Thoracic aorta (tissue), 2 donors: ENCODE measurements at places on chromosomes 5 and 9.

DNA sequence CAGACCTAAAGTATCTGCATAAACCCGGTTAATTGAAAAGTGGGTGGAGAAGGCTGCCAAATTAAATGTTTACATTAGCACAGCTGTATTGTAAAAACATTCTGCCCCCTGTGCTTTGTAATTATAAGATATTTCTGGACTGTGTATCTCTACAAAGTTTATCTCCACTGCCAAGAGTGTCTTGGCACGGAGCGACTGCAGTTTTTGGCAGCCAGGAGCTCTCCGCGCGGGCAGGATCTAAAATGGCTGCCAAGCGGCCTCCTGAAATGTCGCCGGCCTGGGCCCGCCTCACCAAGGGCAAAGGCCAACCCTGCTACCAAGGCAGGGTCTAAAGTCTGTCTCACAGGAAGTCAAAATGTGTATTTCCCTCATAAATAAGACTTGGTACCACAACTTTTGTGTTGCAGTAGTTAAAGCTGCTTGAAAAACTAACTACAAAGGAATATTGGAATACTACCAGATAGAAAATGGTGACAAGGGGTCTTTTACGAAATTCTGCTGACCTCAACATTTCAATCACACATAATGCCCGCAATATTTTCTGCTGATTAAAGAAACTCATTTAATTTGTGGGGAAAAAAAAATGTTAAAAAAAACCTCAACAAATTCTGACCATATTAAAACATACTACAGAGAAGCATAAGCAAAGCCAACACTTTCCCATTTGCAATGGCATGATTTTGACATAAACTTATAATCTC, 110.4 kb downstream of the NFIB start:
- DNase-seq: no peak

- DNase-seq: no peak
Observed at GRCh38 chr9:13621872-13622564, 342.5 kb upstream of the MPDZ start.

DNA sequence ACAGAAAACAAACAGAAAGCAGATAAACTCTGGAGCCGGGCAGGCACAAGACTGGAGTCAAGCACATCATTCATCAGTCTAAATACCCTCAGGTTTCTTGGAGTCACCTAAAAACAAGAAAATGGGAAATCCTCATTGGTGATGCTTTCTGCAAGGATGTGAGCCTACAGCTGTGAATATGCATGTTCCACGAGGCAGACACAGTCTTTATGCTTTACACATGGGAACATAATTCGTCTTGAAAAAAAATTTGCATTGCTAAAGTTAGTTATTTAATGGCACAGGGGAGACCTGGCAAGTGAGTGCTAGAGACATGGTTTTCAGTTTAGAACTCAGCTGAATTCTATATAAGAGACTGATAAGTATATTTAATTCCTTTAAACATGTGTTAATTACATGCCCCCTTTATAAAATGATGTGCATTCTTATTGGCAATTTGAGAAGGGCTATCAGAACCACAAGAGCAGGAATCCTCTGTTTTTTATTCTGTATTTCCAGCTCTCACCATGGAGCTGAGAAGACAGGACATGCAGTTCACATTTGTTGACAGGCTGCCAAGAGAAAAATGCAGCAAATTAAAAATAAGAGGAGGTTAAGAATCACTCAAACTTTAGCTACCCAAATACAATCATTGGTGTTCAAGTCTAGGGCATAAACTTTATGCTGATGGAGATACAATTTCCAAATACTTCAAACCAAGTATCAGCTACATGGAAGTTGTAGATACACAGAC, 438.0 kb upstream of the MPDZ start:
- no peak for DNase-seq

DNA sequence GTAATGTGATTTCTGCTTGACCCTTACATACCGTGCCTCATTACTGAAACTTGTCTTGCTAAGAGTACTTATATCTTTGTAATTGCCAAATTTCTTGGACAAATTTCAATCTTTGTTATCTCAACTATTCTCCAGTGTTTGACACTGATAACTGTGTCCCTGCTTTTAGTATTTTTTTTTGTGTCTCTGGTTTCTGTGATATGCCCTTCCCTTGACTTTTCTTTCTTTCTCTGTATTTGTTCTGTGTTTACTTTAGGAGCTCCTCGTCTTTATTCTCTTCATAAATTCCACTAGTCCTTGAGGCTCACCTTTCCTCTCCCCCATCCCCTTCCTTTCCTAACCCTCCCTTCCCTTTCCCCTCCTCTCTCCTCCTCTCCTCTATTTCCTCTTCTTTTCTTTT, 123.7 kb upstream of the FBXL17 start:
- no peak for DNase-seq

- DNase-seq: no peak
Observed at GRCh38 chr5:66689522-66690220, 93.5 kb downstream of the MAST4 start.

- DNase-seq: no peak
Observed at GRCh38 chr5:137858223-137858916, 9.3 kb upstream of the MYOT start.

DNA sequence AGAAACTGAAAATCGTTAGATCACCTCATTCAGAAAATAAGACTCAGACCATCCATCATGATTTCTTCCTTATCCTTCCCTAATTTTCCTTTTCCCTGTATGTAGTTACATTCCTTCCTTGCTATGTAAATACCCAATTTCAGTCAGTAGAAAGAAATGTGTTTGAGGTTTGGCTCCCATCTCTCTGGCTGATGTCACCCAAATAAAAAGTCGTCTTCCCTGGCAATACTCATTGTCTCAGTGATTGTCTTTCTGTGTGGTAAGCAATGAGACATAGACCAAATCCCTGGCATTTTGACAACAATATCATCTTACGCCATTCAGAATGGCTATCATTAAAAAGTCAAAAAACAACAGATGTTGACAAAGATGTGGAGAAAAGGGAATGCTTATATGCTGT, 303.9 kb upstream of the EDIL3 start:
- DNase-seq: no peak

DNA sequence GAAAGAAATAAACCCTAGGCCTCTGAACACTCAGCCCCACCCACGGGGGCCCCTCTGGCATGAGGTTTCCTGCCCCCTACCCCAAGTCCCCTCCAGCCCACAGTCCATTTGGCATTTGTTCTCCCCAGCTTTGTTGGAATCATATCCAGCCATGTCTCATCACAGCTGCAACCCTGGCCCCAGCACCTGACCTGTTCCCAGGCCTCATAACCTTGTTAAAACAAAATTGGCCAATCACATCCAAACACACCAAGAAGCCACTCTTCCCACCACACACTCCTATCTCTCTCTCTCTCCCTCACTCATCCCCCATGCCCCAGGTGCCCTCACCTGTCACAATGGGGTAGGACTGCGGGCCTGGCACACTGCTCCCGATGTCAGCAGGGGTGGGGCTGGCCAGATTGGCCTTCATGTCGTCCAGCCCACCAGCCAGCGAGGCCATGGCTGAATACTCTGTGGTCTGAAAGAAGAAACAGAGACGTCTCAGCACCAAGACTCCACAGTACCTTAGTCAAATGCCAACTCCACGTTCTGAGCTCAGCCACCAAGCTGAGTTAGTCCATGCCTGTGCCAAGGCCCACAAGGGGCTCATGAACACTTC, 110.9 kb downstream of the PAX5 start:
- no peak for DNase-seq

GRCh38 chr5:92527311-92528078, 1053.5 kb downstream of the NR2F1-AS1 start:
- no peak for DNase-seq

DNA sequence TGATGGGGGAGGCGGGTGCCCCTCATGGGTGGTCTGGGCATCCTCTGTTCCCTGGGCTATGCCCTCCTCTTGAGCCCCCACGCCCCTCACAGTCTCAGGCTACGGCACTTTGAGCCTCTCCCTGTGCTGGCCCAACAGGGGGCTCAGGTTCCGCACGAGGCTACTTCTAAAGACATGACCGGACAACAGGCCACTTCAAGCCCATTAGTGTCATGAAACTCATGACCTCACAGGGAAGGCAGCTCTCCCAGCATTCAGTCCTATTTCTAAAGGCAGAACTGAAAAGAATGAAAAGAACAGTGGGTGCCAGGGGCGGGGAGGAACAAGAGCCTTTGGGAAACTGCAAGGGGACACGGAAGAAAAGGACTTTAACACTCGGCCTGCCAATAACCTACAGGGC, 45.0 kb downstream of the COL23A1 start:
- DNase-seq: no peak

- DNase-seq: no peak
Observed at GRCh38 chr9:708551-709432, 132.7 kb upstream of the DMRT1 start.

- no peak for DNase-seq
Observed at GRCh38 chr5:34712565-34712964, 56.4 kb downstream of the RAI14 start.

- DNase-seq: peak; percentile 89
Observed at GRCh38 chr9:70419556-70420440, 5.3 kb upstream of the KLF9 start.

GRCh38 chr5:123647066-123647465, 135.1 kb downstream of the CSNK1G3 start:
- no peak for DNase-seq

DNA sequence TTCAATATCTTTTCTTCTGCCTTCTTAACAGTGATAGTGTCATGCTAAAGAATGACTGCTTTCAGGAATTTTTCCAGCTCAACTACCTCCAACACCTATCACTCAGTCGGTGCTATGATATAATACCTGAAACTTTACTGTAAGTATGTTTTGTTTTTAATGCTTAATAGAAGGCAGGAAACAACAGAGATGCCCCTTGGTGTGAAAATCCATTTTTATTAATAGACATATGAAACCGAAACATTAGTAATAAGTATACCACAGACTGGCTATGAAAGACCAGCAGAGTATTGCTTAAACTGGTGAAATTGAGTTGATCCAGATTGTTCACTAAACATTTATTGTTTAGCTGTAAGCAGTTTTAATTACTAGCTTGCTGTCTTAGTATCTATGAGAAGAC, 25.2 kb downstream of the SKP2 start:
- DNase-seq: no peak

GRCh38 chr9:101028346-101029314, at the start of gene PLPPR1:
Gene PLPPR1 (plus strand): TSS chr9:101028727.
- DNase-seq: no peak

GRCh38 chr5:151617841-151618710, 26.9 kb upstream of the FAT2 start:
- DNase-seq: no peak

DNA sequence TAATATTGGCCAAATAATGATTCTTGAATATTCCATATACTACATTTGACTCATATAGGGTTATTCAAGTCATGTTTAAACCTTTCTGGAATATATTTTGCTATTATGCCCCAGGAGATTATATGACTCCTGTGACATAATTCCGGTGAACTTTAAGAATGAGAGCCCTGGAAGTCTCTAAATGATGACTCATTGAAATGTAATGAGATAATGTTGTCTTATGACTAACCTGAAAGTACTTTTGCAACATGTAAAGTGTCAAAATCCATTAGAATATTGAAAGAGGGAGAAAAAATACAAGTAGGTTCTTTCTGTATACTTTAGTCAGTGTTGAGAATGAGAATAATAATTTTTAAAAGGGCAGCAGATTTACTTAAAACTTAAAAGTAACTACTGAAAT, 830.4 kb downstream of the MAT2B start:
- no peak for DNase-seq

DNA sequence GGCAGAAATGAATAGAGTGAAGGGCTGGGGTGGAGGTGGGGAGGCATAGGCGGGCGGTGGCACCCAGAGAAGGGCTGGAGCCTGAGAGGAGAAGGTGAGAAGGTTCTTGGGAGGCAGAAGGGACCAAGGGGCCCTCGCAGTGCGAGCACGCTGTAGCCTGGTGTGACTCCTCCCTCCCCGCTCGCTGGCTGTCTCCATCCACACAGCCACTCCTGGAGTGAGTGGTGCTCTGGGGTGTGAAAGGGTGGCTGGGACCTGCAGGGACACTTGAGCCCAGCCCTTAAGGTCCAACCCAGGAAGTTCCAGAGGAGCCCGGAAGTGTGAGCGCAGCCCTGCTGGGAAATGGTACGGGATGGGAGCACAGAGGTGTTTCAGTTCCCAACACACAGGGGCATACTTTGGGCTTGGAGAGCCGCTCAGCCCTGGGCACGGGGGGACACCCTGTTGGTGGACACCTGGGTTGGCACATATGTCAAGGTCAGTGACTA, 9.3 kb upstream of the SCGB3A1 start:
- no peak for DNase-seq

DNA sequence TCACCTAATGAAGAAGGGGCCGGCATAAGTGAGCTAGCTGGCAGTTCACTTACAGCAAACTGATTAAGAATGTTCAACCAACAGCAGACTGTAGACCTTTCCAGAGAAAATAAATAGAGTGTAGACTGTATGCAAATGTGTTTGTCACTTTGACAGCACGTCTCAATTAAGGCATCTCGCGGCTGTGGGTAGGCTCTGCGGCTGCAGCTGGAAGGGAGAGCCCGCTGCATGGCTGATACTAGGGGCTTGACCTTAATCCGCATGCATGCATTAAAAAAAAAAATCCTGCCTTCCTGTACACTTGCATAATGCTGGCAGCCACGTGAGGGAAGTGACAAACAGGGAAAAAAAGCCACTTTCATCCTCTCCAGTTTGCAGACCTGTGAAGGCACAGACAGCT, 82.3 kb downstream of the CRB2 start:
- DNase-seq: no peak

- no peak for DNase-seq
Observed at GRCh38 chr9:37617161-37617560, 24.8 kb upstream of the TOMM5 start.

GRCh38 chr9:104245925-104246324, 151.8 kb downstream of the SMC2 start:
- no peak for DNase-seq

DNA sequence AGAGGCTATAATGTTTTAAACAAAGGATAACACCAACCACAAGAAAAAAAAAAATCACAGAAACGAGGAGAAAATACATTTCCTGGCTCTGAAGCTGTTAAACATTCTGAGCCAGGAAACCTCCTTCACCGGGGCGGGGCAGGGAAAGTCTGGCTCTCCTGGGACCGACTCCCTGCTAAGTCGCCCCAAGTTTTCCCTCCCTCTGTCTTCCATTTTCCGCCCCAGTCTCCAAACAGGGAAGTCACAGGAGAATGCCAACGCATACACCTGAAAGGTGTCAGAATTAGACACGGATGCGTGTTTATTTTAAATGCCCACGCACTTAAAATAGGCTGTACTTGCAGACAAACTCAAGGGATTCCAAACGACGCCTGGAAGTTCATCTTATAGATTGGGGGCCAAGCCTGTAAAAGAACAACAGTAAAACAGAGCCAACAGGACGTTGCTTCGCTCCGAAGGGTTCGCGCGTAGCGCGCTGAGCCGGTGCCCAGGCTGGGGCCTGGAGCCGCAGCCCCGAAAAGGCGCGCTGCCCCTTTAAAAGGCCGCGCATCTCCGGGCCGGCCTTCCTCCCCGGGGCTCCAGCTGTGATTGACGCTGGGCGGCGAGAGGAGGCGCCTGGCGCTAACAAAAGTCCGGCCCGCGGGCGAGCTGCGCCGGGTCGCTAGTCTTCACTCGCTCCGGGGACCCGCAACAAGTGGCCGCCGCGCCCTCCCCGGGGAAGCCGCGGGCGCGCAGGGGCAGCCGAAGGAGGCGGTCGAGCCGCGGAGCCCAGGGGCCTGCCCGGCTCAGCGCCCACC, at the start of gene FBXL7:
Gene FBXL7 (plus strand): TSS at position 653 of the 797 bp plus-strand sequence.
- peak; percentile 24 for DNase-seq
